ENCODE measurements at places on chromosomes 2 and 18. TPM values are rescaled to one million over a fixed set of nuclear protein-coding genes. Genes with fewer than 3 reads are reported as not detected.

Gene CFAP210
- not detected for total RNA-seq

Gene ALLC
- not detected for total RNA-seq

Gene SP110
- 26.2 TPM for total RNA-seq

Gene EVA1A
- total RNA-seq, result 0.50 TPM

Gene TFCP2L1
- total RNA-seq, result 5.8 TPM

Gene CDH20
- 3.7 TPM for total RNA-seq

Gene PROM2
- total RNA-seq, result 0.82 TPM

Gene HOXD12
- total RNA-seq, result not detected

Gene NOL4
- total RNA-seq, result not detected

Gene RFX8
- total RNA-seq, result not detected

Gene IL36A
- not detected for total RNA-seq

Gene CCDC150
- 1.4 TPM for total RNA-seq

Gene GAREM1
- 11.2 TPM for total RNA-seq
